SW 1271 (cell line): ENCODE measurements at places on chromosomes 7 and 10.

DNA sequence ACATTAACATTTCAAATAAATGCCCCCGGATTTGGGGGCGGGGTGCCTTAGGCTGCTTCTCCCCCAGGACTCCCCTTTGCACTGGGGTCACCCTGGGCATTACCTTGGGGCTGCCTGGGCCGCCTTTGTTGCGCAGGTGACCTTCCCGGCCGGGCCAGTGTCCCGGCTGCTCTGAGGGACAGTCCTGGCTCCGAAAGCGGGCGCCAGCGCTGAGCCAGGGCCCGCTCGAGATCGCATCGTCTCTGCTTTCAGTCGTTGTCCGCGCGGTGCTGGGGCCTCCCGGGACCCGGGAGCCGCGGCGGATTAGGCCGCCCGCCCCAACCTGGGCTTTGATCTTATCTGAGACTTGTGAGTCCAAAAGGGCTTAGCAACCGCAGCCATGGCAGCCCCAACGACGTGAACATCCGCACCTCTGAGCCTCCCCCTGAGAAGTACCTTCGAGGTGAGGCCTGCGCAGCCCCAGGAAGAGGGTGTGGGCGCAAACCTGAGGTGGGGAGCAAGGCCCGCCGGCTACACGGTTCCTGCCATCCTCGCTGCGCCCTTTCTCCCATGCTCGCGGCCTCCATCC, 14.8 kb upstream of the WAPL start:
- DNase-seq = no peak

GRCh38 chr7:71422104-71422503, 290.2 kb downstream of the GALNT17 start:
- DNase-seq = no peak

DNA sequence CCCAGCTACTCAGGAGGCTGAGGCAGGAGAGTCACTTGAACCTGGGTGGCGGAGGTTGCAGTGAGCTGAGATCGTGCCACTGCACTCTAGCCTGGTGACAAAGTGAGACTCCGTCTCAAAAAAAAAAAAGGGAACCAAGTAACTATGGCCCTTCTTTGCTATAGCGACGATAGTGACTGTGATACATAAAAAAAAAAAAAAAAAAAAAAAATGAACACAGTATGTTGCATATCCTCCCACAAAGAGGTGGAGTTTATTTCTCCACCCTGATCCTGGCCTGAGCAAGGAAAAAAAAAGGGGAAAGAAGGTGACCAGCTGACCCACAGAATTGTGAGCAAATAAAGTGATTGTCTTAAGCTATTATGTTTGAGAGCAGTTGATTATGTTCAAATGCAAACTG, 42.3 kb upstream of the STEAP1B start:
- DNase-seq = no peak

DNA sequence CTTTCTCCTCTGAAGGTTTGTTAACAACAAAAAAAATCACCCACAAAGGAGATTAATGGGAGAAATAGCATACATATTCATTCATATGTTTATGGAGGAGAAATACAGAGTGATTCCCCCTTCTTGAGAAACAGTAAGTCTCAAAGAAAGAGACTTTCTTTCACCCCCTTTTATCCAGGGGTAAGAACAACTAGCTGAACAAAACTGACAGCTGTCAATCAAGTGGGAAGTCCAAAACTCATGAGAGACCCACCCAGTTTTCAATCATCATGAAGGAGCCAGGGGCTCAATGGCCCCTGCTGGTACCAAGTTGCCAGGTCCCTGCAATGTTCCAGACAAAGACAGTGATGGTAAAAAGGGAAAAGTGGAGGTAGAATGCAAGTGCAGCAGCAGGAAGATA, 1.9 kb upstream of the CYP3A43 start:
- DNase-seq = no peak

- DNase-seq = no peak
These were observed 269.1 kb downstream of the ZMYND11 start for GRCh38 chr10:404346-404745.

DNA sequence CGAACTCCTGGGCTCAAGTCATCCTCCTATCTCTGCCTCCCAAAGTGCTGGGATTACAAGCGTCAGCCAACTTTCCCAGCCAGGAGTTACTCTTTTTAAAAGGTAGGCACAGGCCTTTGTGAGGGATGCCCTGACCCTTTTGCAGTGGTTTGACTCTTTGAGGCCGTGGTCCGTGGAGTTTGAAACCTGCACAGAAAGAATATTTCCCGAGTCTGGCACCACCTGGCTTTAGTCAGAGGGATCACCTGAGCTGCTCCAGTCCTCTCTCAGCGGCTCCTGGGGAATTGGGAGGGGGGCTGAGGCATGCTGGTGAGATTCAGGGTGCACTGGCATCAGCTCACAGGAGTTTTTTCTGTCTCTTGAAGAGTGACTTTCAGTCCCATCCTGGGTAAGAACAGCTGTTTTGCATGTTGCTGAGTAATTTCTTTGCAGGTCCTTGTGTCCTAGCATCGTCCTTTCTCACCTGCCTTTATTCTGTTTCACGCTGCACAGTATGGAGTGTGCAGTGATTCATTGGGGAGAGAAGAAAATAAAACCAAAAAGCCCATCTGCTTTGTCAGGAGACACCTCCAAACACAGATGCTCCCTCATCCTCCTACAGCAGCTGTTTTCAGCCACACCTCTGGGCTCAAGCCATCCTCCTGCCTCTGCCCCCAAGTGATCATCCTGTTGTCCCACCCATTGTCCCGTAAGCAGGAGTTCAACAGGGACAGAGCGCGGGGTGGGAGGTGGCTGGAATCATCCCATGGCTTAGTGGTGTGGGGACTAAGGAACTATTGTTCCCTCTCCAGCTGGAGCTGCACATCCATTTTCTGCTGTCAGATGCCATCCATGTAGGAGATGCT, 284.7 kb downstream of the CAMK1D start:
- no peak for DNase-seq

- DNase-seq = no peak
These were observed 36.0 kb upstream of the SVIL start for GRCh38 chr10:29670761-29671160.

DNA sequence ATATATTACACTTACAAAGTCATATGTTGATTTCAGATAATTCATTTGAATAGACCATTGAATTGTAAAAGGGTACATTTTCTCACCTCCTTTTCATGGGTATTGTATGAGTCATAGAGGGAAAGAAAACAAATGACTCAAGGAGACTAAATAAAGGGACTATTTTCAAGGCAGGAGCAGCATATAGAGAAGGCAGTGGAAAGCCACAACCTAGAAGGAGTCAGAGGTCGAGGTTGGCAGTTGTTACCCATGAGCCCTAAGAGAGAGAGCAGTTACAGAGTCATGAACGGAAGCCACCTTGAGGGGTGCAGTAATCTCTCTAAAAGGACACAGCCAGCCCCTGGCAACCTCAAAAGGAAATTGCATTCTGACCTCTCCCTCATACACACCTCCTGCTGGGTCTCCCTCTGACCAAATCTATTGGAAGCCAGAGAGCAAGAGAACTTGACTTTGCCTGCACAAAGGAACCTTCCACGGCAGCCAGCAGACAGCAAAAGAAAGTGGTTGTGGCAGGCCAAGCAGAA, 137.9 kb downstream of the GRM8 start:
- DNase-seq = no peak

GRCh38 chr10:76202777-76203176, 771.4 kb downstream of the LRMDA start:
- no peak for DNase-seq

GRCh38 chr7:40499718-40500117, 364.9 kb downstream of the SUGCT start:
- DNase-seq = no peak

- no peak for DNase-seq
These were observed 98.6 kb upstream of the MKX start for GRCh38 chr10:27844223-27844622.

GRCh38 chr10:68633816-68634466, 73.8 kb downstream of the TET1 start:
- DNase-seq = no peak

GRCh38 chr7:142104550-142105527, 6.7 kb upstream of the MGAM2 start:
- no peak for DNase-seq

GRCh38 chr7:87152897-87153641, 816 bp downstream of the DMTF1 start:
- DNase-seq = no peak

DNA sequence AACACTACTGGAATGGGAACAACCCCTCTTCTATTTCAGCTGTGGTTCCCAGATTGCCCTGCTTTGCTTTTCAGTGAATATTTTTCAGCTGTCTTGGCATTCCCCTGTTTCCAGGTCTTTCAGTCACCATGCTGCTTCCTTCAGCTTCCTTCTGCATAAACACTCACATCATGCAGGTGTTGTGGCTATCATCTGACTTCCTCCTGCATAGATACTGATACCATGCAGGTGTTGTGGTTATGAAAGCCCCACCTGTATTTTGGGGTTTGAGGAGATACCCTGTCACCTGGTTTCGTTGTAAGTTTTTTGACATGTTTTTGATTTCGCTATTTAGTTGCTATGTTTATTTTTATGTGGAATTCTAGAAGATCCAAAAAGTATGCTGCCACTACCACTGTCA, 71.5 kb downstream of the SLC35B4 start:
- DNase-seq = no peak

DNA sequence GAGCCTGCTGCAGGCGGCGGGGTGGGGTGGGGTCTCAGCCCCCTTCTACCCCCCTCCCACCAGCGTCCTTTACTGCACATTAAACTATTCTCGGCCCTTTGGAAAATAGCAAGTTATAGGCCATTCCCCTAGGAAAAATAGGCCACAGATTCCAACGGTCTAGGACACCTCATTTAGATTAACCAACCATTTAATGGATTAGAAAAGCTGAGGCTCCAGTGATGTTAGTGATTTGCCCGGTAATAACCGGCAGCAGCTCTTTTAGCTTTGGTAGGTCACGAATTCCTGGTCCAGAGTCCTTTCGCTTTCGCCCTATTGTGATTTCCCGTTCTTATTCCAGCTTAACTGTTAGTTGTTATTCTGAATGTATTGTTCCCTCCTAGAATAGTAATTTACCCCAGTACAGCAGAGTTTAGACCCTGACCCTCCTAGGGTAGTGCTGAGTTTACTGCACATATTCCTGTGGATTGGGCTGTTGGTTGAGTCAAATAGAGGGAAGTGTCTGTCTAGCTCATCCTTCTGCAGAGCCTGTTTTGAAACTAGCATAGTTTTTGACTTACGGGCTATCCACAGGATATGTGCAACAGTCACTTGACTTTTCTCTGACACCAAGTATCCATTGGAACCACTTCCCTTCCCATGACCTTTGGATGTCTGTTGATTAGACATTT, 754 bp downstream of the GSTO1 start:
- no peak for DNase-seq

GRCh38 chr10:4266416-4267085, 481.5 kb upstream of the KLF6 start:
- no peak for DNase-seq

GRCh38 chr7:132154695-132155471, 421.4 kb downstream of the PLXNA4 start:
- DNase-seq = no peak

DNA sequence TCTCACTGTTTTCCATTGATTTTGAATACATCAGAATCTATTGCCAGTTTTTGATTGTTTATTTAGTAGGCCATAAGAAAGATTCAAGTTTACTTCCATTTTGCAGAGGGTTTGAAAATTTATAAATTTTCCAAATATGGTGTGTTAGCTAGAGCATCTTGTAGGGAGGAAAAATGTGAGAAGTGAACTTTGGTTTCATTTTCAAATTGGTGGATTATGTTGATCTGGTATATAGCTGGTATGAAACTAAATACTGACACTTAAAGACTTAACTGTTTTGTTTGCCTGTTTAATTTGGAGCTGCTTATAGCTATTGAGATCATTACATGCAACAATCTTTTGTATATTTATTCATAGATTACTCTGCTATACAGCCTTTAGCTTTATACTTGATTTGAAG, 108.1 kb downstream of the ADAM22 start:
- DNase-seq = no peak

DNA sequence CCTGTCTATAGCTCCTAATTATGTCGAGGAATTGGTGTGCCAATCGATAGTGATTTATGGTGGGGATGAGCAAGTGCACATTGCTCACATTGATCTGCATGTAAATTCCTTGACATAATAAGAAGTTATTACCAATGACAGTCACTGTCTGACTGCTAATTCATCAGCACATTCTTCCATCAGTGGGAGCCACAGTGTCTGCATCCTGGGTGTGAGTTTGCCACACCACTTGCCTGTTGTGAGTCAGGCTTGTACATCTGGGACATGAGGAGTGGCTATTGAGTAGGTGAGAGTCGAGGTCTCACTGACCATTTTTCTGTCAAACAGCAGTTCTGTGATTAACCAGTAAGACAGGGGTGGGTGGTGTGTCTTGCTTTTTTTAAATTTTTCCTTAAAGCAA, 263.4 kb downstream of the LRMDA start:
- no peak for DNase-seq

DNA sequence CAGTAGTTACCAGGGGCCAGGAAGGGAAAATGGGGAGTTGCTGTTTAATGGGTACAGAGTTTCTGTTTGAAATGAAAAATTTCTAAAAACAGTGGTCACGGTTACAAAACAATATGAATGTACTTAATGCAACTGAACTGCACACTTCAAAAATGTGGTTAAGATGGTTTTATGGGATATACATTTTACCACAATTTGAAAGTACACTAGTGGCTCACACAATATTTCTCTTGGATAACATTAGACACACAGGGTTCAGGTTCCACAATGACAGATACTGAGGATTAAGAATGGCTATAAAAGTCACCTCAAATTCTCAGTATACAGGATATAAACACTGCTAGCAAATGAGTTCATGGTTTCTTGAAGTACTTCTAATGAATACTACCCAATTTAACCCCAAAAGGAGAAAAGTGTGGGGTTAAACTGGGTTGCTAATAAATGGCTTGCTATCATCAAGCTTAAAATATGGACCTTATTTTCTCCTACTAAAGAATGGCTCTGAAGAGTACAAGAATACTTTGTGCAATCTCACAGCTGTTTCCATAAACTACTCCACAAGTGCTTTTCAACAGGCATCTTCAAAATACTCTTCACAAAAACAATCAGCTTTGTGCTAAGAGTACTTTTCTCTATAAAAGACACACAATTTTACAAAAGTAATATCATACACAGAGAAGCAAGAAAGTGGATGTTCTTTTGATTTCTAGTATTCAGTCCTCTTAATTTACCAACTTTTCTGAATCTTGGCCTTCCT, 92.9 kb downstream of the SRPK2 start:
- DNase-seq = no peak

DNA sequence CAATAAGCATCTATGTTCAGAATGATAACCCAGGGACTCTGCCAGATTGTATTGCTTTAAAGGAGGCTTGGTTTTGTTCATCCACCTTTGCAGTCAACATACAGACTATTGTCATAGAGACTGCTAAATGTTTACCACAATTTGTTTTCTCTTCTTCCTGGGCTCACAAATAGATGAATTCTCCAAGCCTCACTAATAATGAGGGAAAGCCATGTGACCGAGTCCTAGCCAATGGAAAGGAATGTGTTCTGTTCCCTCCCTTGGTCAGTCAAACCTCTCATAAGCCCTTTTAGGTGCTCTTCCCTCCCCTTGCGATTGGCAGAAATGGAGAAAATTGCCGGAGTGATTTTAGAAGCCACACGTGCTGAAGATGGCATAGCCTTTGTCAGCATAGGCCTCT, 136.9 kb downstream of the RTKN2 start:
- DNase-seq = no peak

GRCh38 chr10:5551531-5552375, 27.0 kb downstream of the CALML3 start:
- no peak for DNase-seq
